Cortex of kidney (tissue), 1 donor: ENCODE measurements at places on chromosomes 12 and 14.

DNA sequence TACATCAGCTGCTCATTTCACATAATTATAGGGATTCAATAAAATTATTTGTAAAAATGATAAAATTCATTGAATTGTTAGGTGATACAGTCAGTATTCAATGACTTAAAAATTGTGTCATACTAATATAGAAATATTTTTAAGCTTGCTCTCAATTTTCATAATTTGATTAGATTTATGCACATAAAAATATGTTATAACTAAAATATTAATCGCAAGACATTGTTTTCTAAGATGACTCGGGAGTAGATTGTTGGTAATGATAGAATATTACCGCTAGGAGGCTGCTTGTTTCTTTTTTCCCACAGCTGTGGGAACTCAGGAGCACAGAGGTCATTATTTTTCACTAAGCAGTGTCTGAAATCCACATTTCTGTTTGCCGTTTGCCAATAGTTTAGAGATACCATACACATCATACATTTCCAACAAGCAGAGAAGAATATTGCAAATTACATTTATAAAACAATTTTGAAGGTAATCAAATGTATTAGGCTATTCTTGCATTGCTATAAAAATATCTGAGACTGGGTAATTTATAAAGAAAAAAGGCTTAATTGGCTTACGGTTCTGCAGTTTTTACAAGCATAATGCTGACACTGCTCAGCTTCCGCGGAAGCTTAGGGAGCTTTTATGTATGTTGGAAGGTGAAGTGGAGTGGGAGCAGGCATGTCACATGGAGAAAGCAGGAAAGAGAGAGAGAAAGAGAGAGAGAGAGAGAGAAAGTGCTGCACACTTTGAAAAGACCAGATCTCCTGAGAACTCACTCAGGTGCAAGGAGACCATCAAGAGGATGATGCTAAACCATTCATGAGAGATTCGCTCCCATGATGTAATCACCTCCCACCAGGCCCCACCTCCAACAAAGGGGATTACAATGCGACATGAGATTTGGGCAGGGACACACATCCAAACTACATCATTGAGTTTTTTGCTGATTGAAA lies 9.2 kb downstream of the CD69 start:
- no peak for DNase-seq

DNA sequence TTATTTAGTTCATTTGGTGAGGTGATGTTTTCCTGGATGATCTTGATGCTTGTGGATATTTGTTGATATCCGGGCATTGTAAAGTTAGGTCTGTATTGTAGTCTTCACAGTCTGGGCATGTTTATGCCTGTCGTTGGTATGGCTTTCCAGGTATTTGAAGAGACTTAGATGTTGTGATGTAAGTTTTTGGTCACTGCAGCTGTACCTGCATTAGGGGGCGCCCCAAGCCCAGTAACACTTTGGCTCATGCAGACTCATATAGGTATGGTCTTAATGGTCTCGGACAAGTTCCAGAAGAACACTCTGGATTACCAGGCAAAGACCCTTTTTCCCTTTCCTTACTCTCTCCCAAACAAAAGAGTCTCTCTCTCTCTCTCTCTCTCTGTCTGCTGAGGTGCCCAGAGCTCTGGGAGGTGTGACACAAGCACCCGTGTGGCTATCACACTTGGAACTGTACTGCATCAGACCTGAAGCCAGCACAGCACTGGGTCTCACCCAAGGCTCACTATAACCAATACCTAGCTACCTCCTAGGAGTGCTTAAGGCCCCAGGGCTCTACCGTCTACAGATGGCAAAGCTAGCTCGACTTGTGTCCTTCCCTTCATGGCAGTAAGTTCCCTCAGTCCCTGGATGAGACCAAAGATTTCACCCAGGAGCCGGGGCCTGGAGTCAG lies 425.8 kb upstream of the ATXN7L3B start:
- no peak for DNase-seq

GRCh38 chr12:49111206-49111605 lies 559 bp upstream of the LMBR1L start:
- no peak for DNase-seq

DNA sequence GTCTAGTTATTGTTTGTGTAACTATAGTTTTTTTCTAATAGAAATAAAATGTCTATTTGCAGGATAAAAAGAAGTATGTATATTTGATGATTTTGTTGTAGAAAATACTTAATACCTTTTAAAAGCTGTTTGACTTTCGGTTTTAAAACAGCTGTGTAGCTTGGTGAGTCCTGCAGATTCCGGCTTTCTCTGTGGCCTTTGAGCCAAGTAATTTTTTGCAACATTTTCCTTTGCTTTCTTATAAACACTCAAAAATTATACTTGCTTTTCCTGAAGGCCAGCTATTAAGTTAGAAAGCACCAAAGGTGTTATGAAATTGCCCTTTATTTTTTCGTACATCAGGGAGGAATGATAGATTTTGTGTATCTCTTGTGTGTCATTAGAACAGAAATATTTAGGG lies 63.6 kb downstream of the CRADD start:
- no peak for DNase-seq

DNA sequence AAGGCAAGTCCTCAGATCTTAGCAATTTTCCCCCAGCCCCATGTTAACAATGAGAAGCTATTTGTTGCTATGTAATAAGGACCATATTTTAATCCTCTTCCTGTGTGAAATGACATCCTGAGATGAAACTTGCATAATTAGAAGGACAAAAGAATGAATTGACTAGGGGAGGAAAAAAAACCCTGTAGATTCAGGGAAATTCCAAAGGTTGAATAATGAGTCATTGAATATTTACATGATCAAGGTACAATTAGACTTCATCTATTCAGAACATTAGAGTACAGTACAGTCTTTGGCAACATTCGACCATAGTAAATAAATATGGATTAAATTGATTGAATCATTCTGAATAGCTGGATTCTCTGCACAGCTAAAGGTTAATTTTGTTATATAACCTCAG lies 9.4 kb downstream of the MYBPC1 start:
- no peak for DNase-seq

GRCh38 chr14:99513946-99514551 lies 32.8 kb downstream of the CCNK start:
- no peak for DNase-seq

DNA sequence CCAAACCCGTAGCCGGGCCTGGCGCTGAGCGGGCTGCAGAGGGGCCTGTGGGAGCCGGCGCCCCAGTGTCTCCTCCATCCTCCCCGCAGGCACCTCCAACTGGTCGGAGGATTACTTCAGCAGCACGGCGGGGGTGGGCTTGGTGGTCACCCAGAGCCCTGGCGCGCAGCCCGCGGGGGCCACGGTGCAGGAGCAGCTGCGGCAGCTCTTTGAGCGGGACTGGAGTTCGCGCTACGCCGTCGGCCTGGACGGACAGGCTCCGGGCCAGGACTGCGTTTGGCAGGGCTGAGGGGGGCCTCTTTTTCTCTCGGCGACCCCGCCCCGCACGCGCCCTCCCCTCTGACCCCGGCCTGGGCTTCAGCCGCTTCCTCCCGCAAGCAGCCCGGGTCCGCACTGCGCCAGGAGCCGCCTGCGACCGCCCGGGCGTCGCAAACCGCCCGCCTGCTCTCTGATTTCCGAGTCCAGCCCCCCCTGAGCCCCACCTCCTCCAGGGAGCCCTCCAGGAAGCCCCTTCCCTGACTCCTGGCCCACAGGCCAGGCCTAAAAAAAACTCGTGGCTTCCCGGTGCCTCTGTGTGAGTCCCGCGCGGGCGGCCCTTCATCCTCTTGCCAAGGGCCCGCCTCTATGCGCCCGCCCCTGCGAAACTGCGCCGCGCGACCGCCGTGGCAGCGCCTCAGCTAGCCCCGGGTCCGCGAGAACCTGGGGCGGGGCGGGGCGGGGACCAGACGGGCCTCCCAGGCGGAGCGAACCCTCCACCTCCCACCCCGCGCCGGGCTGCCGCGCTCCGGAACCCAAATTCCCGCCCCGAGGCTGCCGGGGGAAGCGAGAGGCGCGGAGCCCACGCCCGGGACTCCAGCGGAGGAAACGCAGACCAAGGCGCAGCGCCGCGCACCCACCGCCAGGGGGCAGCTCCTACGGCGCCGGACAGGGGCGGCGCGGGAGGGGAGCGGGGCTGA lies 8.3 kb downstream of the PLD4 start:
- DNase-seq, result no peak
